ENCODE measurements at places on chromosomes 3 and 15.

GRCh38 chr3:50015918-50016317, 72.8 kb upstream of the RBM5 start:
- DNase-seq, result no peak

- no peak for DNase-seq
Observed at GRCh38 chr3:13066236-13066635, 7.0 kb downstream of the IQSEC1 start.

DNA sequence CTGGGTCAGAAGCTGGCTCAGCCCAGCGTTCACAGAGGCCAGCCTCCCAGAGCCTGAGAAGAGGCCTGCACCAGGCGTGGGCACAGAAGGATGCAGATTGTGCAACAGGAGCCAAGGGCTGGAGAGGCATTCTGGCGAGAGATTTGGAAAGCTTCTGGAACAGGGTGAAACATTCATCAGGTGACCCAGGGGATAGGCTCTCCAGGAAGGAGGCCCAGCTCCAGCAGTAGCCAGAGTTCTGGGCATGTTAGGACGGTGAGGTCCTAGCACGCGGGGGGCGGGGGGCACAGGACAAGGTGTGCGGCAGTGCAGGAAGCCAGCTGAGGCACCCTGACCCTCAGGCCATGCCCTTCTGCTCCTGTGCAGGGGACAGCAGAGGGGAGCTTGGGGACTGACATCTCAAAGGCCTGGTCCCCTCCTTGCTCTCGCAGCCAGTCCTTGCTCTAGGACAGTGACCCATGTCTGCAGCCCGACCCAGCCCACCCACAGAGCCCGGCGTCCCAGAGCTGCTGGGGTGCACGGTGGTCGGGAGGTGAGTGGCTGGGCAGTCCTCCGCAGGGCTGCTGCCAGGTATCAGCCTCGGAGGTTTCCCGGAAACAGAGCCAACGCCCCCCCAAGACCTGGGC, 111.7 kb upstream of the KLF13 start:
- no peak for DNase-seq

GRCh38 chr15:35393398-35393797, 152.6 kb downstream of the DPH6 start:
- no peak for DNase-seq

- DNase-seq, result no peak
Observed at GRCh38 chr3:120144267-120144666, 50.0 kb upstream of the GSK3B start.

- DNase-seq, result no peak
Observed at GRCh38 chr3:118842147-118842863, 192.3 kb downstream of the IGSF11 start.

GRCh38 chr3:4218456-4219226, 84.5 kb upstream of the SETMAR start:
- DNase-seq, result no peak

GRCh38 chr15:87965304-87965703, 291.2 kb downstream of the NTRK3 start:
- DNase-seq, result no peak

- DNase-seq, result no peak
Observed at GRCh38 chr3:40187945-40188344, 121.6 kb upstream of the EIF1B start.

DNA sequence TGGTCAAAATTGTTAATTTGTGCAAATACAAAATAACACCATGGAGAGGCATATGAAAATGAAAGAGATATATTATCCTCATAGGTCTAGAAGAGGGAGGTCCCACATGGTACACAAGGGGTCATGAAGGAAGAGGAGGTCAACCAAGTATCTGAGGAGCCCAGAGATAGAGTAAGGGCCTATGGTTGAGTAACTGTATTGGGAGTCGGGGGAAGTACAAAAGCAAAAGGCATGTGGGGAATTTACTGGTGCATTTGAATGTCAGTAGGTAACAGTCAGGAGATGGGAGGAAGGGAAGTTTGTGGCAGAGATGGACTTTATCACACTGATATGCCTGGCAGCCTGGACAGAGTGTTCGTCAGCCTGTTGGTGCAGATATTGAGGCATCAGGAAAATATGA, 1113.7 kb downstream of the OTOL1 start:
- DNase-seq, result no peak

GRCh38 chr3:134356411-134357040, 17.7 kb downstream of the AMOTL2 start:
- no peak for DNase-seq

DNA sequence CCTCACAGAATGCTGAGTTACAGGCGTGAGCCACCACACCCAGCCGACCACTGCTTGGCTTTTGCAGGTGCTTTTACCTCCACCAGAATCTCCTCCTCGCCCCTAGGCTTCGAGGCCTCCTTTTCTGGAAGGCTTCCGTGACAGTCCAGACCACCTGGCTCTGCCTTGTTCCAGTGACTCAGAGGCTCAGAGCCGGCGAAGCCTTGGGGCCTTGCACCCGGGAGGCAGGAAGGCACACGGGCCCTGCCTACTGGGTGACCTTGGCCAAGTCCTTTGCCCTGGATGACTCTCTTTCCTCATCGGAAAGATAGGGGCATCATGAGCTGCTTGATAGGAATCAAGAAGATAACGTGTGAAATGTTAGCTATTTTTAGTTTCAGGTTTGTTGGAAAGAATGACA, 31.3 kb upstream of the FURIN start:
- no peak for DNase-seq

DNA sequence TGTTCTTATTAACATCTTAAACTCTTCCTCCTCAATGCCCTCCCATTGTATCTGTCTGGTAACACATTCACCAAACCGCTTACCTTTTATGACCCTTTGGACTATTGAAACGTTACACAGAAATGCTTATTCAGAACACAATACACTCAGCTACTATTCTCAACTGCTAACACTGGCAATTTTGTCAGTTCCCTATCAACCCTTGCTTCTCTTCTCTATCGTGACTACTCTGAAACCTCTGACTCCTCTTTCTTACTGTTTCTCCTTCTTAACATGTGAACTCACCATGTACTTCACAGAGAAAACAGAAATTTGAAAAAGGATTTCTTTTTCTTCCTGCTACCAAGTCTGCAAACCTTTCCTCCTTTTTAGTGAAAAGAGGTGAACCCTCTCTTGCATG, 232.9 kb upstream of the GPR149 start:
- DNase-seq, result no peak

- no peak for DNase-seq
Observed at GRCh38 chr15:101028772-101029438, 109.7 kb downstream of the LRRK1 start.
